ENCODE measurements at places on chromosomes 5 and 9.
A peak's percentile ranks its signal among the peaks of the same experiment; 100 is the strongest.

GRCh38 chr5:32839106-32839505 lies 128.0 kb downstream of the NPR3 start:
- DNase-seq = no peak

GRCh38 chr5:103031607-103032006 lies 88.3 kb downstream of the GIN1 start:
- DNase-seq = no peak

GRCh38 chr9:132896906-132897305 lies 18.2 kb downstream of the SPACA9 start:
- no peak for DNase-seq

GRCh38 chr5:38258319-38259061 lies at the start of gene EGFLAM:
Gene EGFLAM (plus strand): TSS chr5:38258559. CDS start chr5:38258755, 196 bp downstream.
- no peak for DNase-seq

DNA sequence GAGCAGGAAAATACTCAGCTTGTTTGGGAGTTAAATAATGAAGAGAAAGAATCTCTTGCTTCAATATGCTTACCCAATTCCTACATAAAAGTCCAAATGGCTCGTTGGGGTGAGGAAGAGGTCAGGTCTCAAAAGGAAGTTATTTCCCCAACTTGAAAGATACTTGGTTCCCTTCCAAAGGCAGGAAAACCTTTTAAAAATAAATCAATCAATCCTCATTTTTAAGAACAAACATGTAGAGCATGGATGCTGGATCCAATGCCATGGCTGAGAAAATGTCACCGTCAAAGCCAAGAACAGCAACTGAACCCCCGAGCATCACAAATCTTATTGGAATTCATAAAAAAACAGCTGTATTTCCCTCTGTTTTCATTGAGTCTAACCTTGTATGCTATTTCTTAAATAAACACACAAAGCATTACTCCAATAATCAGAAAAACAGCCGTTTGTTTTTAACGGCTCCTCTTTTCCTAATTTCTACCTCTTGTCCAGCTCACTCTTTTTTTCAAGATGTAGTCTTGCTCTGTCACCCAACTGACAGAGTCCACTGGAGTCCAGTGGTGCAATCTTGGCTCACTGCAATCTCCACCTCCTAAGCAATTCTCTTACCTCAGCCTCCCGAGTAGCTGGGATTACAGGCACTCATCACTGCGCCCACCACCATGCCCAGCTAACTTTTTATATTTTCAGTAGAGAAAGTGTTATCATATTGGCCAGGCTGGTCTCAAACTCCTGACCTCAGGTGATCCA lies 140.7 kb downstream of the GNA14 start:
- DNase-seq = no peak

DNA sequence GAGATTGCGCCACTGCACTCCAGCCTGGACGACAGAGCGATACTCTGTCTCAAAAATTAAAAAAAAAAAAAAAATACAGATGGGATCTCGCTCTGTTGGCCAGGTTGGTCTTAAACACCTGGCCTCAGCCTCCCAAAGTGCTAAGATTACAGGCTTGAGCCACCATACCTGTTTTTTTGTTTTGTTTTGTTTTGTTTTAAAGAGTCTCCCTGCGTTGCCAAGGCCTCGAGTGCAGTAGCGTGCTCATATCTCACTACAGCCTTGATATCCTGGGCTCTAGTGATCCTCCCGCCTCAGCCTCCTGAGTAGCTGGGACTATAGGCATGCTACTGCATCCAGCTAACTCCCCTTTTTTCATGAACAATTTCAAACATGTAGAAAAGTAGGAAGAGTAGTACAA lies 7.2 kb downstream of the ATP6V0E1 start:
- DNase-seq = no peak

DNA sequence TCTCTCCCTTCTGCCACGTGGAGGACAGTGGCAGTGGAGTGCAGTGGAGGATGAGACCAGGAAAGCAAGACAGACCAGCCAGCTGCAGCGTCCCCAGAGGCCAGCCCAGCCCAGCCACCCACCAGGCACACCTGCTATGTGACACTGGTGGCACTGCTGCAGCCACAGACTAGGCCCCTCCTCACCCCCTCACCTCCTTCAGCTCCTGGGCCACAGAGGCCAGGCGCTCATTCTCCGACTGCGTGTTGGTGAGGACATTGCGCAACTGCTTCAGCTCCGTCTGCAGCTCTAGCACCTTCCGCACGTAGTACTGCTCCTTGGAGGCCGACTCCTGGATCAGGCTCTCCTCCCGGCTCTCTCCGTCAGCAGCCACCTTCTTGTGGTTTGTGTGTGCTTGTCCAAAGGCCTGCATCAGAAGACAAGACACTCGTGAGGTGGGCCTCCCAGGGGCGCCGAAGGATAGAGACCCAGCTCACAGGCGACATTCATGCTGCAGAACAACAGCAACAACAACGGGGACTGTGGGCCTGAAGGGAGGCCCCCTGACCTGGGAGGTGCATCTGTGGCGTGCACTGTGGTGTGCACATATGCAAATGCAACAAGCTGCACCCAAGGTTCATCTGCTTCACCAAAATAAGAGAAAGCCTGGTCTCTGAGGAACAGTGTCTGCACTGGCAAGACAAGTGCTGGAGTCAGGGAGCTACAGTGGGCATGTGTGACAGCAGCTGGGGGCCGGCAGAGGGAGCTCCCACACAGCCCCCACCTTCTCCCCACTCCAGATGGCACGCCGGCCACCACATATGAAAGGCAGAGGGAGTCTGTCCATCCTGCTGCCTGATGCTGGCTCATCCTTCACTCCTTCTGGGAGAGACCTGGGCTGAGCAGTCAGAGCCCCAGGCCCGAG lies 35.5 kb downstream of the BICD2 start:
- peak; percentile 58 for DNase-seq

GRCh38 chr5:79108792-79109191 lies 2.8 kb upstream of the BHMT start:
- no peak for DNase-seq

DNA sequence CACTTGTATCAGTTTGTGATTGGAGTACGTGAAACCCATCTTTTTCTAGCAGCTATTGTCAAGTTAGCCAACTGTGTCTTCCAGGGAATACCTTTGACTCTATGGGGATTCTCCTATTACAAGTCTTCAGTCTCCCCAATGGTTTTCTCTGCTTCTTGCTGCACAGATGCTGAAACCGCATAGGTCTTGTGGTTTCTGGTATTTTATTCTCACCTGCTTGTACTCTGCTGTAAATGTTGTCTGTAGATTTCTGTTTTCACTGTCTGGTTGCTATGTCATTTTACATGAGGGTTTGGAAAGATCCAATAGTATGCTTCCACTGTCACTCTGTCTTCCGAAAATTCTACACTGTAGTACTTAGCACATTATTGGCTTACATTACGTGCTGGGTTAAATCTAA lies 1196.9 kb upstream of the C9orf72 start:
- no peak for DNase-seq

DNA sequence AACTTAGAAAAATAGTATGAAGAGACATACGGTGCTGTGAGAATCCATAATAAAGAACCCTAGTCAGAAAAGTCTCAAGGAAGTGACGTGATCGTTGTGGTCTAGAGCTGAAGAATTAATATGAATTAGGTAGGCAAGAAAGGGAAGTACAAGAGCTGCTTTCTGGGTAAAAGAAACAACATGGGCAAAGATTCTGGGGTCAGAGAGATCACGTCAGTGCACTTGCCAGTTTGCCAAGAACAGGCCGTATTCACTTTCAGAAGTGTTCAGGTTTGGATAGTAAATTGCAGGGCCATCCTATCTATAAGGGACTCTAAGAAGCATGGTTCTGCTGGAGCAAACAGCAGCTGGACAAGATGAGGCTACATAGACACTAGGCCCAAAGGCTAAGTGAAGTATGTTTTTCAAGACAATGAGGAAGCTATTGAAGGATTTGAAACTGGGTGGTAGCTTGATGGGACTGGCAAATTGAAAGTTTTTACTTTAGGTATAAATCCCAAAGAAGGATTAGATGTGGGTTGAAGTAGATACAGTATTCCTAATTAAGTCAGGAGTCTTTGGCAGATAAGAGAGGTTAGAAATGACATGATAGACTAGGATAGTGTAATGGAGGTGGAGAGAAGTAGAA lies 4.8 kb upstream of the CHD1 start:
- DNase-seq = peak; percentile 57

- no peak for DNase-seq
Measured at GRCh38 chr5:95868136-95868535, 45.6 kb upstream of the GLRX start.

- DNase-seq = no peak
Measured at GRCh38 chr9:12878351-12878978, 103.6 kb downstream of the LURAP1L start.

- no peak for DNase-seq
Measured at GRCh38 chr5:107916731-107917725, 246.3 kb upstream of the EFNA5 start.

DNA sequence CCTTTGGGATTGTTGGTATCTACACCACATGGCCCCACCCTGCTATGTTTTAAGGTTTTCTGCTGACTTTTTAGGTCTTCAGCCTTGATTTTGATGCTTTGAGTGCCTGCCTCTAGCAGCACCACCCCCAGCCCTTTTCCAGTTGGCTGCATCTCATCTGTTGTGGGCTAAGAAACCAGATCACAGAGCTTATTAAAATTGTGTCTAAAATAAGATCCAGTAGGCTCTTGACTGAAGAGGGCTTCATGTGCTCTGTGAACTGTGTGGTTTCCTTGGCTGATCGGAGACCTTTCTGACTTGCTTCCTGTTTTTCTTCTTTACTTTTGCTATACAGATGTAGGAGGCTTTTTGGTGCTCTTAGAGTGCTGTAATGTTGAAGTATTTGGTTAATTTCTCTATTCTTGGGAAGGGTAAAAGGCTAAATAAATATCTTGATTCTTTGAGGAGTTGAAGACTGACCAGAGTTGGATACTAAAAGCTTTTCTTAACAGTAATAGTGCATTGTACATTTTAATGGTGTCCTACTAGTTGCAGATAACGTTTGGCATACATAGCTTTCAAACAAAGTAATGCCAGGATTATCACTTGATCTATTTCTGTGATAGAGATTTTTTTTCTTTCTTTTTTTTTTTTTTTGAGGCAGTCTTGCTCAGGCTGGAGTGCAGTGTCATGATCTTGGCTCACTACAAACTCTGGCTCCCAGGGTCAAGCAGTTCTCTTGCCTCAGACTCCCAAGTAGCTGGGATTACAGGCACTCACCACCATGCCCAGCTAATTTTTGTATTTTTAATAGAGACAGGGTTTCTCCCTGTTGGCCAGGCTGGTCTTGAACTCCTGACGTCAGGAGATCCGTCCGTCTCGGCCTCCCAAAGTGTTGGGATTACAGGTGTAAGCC lies 4.5 kb downstream of the UBE2D2 start:
- DNase-seq = peak; percentile 50

GRCh38 chr5:93570294-93571113 lies 10.5 kb downstream of the NR2F1-AS1 start:
- DNase-seq = no peak

DNA sequence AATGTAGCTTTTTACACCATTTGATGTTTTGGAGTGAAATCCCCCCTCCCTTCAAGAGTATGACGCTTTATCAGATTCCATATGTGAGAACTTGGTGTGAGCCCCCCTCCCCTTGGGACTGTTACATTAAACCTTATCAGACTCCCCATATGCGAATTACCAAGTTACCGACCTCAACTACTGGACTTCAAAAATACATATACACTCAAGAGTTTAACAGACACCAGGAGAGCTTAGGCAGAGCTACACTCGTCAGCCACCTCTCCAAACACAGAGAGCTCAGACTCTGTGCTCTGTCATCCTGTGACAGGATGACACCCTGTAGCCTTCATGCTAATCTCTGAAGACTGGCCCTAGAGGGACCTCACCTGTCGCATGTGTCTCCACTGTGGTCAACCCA lies 50.2 kb downstream of the FAM114A2 start:
- DNase-seq = no peak

DNA sequence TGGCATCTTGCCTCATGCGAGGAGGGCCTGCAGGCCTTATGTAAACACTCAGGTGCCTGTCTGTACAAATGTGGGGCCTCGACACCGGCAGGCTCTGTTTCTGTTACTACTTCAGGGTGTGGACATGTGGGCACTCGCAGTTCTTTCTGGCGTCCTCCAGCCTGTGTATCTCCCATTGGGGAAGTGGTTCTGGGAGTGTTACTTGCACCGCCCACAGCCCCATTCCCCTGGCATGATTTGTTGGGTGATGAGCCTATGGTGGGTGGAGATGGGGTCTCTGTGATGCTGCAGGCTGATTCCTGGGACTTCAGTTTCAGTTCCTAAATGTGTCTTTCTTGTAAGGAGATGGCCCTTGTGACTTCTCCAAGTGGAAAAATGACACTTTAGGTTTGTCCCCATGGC lies 82.1 kb upstream of the PITX1 start:
- no peak for DNase-seq

- DNase-seq = no peak
Measured at GRCh38 chr9:117744856-117745389, 40.7 kb downstream of the TLR4 start.

- DNase-seq = no peak
Measured at GRCh38 chr9:133527444-133527920, 2.7 kb upstream of the MYMK start.

- DNase-seq = no peak
Measured at GRCh38 chr9:112078432-112078831, 96.7 kb downstream of the SUSD1 start.

DNA sequence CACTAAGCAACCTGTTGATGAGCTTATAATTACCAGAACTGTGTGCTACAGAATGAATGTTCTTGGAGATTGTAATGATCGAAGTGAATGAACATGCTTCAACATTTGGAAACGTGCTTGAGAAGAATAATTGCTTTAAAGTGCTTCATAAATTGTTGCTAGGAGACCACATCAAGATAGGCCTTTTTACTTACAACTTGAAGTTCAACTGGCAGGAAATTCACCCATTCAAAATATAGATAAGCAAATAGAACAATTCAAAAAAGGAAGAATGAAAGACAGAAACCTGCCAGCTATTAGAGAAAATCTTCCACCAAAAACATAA lies 38.0 kb upstream of the SLC44A1 start:
- no peak for DNase-seq

DNA sequence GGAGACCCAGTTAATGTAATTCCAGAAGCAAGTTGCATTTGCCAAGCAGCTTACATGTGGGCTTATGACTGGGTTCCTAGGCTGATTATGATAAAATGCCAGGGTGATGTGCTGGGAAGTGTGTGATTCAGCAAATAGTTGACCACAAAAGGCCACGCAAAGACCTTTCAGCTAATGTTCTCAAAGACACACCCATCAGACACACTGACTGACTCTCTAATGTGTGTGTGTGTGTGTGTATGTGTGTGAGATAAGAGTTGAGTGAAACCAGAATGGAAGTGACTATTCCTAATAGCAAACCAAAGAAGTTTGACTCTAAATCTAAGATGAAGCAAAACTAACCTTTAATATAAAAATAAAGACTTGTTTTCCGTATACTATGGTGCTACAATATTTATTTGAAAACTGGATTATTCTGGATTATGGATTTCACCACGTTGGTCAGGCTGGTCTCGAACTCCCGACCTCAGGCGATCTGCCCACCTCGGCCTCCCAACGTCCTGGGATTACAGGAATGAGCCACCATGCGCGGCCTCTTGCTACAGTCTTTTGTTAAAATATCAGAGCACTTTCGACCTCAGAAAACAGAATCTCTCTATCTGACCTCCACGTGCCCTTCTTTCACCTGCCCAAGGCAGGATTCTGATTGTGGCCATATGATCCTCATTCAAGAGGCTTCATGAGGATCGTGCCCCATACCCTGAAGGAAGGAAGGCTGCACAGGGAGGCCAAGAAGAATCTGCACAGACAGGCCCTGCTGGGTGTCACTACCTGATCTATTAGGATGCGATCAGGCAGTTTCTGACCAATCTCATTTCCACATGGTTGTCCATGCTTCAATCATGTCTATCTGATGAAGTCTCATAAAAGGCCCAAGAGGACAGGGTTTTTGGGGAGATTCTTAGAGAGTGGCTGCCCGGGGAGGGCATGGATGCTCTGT lies 75.6 kb downstream of the USP20 start:
- no peak for DNase-seq
